Kasumi-1 (cell line): ENCODE measurements at places on chromosomes 2 and 18.

- DNase-seq, result no peak
These were observed 32.4 kb downstream of the KCNK3 start for GRCh38 chr2:26724784-26725520.

GRCh38 chr18:12462242-12462641 lies 54.5 kb downstream of the PRELID3A start:
- no peak for DNase-seq

GRCh38 chr2:217289177-217289906 lies 429.5 kb upstream of the TNP1 start:
- DNase-seq, result no peak

DNA sequence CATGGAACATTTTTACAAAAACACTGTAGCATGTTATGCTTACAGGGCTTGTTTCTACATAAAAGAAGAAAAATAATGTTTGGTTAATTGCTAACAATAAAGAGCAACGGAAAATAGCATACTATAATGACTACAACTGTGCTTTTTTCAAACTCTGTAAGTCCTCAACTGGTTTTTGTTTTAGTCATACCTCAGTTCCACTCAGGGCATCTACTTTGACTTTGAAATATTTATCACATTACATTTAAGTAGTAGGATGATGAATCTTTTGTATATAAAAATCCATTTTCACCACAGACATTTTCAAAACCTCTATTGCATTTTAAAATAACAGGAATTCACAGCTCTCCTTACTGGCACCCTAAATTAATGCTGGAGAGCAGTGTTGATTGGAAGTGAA lies 8.3 kb downstream of the SATB2 start:
- no peak for DNase-seq

- no peak for DNase-seq
These were observed 10.5 kb downstream of the PLB1 start for GRCh38 chr2:28506112-28506910.

- DNase-seq, result no peak
These were observed 312.9 kb downstream of the MTX2 start for GRCh38 chr2:176582176-176582575.

DNA sequence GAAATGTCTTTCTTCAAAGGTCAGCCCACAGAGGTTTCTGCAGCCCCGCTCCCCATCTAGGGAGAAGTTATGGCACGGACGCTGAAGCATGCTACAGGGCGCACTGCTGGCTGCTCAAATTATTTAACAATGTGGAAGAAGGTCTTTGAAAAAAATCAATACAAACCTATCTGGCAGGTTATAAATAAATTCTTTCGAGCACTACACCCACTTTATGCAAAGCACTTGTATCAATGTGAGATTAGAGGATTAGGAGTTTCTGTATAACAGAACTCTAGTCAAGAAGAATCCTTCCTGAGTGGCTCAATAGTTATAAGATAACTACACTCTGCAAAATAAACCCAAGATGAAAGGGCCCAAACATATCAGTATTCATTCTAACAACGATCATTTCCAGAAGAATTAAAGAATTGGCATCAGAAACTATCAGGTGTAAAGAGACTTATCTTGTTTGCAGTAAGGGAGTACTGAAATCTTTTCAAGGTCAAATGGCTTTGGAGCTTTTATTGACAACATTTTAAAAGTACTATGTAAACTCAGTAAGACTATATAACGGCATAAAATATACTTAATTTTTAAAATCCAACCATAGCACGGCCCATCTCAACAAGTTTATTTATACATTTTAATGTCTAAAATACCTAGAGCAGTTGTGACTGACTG lies 103.0 kb upstream of the DNMT3A start:
- no peak for DNase-seq

DNA sequence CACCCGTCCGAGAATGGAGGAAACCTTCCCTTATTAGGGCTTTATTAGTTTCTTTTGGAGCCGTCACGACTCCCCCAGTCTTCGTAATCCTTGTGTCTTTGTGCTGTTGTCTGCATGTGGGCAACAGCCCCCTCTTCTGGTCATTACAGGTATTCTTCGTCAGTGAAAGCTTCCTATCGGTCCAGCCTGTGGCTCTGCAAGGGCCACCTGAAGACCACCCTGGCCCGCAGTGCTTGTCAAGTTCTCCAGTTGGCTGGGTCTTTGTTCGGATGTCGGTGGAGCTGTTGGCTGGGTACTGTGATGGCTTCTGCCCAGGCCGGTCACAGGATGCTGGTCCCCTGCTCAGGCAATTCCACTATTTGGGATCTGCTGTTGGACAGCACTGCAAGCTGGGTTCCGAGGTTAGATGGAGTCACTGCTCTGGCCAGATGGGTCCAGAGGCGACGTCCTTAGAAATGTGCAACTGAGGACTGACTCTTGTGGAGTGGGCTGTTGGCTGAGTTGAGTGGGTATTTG lies 19.2 kb downstream of the E2F6 start:
- DNase-seq, result peak; percentile 56

DNA sequence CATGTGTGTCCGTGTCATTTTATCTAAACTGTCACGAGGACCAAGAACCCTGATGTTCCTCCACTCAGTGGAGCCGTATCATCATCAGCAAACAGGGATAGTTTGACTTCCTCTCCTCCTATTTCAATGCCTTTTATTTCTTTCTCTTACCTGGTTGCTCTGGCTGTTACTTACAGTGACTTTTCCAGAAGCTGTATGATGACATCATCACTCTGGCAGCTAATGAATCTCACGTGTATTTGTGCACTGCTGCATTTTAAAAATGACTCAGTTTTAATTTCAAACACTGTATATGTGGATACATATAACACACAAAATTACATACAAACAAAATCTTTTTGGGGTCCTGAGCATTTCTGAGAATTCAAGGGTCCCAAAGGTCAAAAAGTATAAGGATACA lies 481.4 kb downstream of the CDH2 start:
- no peak for DNase-seq

DNA sequence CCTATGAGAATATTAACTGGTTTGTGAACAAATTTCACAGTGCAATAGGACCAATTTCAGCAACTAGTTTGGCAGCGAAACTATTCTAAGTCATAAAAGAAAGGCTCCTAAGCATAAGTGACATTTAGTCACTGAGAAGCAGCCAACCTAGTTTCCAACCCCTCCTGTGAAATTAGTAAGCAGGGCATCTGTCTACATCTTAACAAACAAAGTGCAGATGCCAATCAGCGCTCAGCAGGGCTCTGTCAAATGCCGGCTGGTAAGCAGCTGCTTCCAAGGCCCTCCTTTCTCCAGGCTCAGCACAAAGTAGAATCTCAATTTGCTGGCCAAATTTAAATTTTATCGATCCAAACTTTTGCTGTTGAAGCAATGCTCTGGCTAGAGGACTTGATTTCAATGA lies 124.7 kb downstream of the ICOS start:
- DNase-seq, result no peak

GRCh38 chr2:195570329-195570728 lies 86.7 kb upstream of the SLC39A10 start:
- DNase-seq, result no peak

DNA sequence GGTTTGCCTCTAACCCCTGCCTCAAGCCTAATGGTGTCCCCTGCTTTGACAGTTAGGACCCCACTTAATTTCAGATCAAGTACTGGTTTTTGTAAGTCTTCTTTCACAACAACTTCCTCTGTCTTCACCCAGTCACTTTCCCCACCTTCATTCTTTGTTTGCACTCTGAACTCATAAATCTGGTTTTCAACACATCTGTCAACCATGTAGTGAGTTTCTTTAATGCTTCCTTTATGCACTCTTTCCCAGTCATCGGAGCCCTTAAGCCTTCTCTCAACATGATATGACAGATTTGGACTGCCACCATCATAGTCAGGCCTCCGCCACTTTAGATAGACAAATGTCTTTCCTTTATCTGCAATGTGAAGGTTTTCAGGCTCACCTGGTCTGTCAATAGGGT lies 109.1 kb downstream of the PLEKHA3 start:
- no peak for DNase-seq

DNA sequence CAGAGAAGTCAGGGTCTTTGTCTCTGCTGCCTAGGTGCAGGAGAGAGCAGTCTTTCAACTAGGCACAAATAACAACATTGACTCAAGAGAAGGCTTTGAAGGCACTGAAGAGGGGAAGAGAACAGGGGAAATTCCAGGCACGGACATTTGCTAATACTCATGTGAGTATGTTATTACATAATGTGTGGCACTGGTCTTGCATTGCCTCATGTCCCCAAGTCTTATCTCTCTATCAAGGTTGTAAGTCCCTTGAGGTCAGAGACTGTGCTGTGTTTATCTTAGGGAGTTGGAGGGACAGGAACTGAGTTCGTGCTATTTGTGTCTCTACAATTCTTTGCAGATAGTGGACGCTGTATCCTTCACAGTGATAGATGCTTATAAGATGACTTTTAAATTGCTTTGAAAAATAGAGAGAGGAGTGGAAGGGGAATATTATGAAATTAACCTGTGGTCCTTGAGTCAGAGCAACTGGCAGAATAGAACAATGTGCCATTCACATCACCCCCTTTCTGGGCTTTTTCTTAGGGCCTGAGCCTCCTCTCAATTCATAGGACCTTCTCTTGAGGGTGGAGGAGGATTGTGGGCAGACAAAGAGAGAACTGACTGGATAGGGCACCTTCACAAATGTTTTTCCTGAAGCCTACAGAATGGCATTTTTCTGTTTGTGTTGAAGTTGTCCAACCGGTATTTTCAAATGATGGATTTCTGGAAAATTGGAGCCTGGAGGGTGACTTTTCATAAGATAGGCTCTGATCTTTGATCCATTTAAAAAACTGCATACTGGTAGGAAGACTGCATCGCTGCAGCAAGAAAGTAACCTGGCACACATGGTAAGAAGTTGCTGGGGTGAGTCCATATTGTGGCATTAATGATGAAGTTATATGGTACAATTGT lies 96.6 kb upstream of the CXCR4 start:
- DNase-seq, result peak; percentile 39

- no peak for DNase-seq
These were observed 43.7 kb upstream of the TMEM163 start for GRCh38 chr2:134762508-134762907.

DNA sequence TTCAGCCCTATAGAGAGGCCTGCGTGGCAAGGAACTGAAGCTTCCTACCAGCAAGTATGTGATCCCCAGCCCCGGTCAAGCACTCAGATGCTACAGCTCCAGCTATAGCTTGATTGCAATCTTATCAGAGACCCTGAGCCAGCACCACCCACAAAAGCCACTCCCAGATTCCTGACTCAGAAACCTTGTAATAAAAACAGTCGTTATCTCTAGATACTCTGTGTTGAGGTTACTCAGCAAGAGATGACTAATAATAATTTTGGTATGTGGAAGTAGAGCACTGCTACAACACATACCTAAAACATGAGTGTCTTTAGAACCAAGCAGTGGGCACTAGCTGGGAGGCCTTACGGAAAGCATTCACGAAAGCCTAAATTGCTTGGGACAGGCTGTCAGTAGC lies 216.9 kb downstream of the UXS1 start:
- no peak for DNase-seq

- no peak for DNase-seq
These were observed 8.4 kb downstream of the GRP start for GRCh38 chr18:59228351-59228750.

DNA sequence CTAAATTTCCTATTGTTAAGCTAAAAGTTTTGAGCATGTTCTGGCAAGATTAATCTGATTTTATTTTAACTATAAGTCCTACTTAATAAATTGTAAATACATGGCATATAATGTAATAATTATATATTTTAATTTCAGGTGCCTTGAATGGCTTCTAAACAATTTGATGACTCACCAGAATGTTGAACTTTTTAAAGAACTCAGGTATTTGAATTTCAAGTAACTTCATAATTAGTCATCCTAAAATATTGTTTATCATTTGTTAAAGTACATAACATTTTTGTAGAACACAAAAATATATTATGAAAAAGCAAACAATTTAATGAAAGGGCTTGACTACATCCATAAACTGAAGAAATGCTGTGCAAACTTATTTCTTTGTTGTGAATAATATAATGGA lies 14.5 kb downstream of the GMCL1 start:
- DNase-seq, result no peak

- DNase-seq, result no peak
These were observed 866.3 kb upstream of the KLHL29 start for GRCh38 chr2:22518641-22519040.

DNA sequence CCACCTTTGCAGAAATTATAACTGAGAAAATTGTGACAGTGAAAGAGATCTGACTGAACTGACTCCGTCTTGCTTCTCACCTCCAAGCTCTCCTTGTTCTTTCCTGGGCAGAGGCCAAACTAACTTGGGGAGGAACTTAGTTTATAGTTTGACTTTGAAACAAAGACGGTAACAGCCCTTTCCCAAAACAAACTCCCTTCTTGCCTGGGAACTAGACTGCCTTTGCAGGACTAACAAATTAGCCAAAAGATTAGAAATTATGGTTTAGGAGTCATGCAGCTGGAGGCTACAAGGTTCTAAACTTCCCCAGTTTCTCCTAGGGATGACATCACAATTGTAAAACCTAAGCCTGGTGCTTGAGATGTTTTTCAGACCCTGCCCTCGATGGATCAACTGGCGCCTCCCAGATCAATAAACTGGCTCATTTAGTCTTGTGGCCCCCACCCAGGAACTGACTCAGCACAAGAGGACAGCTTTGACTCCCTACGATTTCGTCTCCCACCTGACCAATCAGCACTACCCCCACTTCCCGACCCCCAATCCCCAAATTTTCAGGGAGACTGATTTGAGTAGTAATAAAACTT lies 137.7 kb downstream of the ALPK2 start:
- no peak for DNase-seq

DNA sequence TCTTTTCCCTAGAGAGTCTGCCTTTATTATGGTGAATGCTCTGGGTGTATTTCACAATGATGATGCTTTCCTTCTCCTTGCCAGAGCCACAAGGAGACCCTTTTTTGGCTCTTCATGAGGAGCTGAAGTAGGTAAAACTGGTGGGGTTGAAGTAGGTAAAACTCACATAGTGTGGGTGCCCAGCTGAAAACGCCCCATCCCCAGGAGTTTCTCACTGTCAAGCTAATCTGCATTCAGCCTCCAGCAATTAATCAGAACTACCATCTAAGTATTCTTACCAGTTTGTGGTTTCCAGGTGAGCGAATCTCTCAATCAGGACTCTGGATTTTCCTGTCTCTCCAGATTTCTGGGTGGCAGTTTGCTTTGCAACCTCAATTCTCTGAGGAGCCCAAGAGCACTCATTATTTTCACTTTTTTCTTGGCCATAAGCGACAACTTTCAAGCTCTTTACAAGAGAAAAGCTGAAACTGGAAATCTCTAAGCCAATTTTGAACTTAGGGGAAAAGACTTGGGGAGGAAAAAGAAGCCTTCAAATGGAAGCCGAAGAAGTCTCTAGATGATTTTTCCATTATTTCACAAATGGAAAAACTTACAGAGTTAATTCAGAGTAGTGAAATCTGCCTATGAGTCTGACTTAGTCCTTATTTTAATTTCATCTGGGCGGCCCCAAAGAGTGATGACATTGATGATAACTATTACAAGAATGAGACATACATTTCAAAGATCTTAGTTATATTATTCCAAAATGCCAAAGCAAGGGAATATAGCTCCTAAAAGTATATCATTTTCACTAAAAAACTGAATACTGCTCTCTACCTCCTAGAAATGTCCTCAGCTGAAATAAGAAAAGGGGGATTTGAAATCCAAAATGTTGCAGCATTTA lies 121.4 kb upstream of the MAP3K20 start:
- no peak for DNase-seq

GRCh38 chr2:26123426-26123825 lies 49.5 kb upstream of the GAREM2 start:
- no peak for DNase-seq
